ENCODE measurements at places on chromosomes 5 and 9.
A peak's percentile ranks its signal among the peaks of the same experiment; 100 is the strongest.

- DNase-seq: peak; percentile 51
Observed at GRCh38 chr9:133855802-133856521, 117.8 kb upstream of the SARDH start.

GRCh38 chr5:71701407-71701806, 17.7 kb upstream of the CARTPT start:
- no peak for DNase-seq

GRCh38 chr5:38666668-38667498, 110.4 kb upstream of the LIFR start:
- DNase-seq: peak; percentile 30

- no peak for DNase-seq
Observed at GRCh38 chr5:87877495-87877894, 391.1 kb downstream of the TMEM161B start.

- no peak for DNase-seq
Observed at GRCh38 chr5:112940670-112941069, 18.6 kb upstream of the REEP5 start.

DNA sequence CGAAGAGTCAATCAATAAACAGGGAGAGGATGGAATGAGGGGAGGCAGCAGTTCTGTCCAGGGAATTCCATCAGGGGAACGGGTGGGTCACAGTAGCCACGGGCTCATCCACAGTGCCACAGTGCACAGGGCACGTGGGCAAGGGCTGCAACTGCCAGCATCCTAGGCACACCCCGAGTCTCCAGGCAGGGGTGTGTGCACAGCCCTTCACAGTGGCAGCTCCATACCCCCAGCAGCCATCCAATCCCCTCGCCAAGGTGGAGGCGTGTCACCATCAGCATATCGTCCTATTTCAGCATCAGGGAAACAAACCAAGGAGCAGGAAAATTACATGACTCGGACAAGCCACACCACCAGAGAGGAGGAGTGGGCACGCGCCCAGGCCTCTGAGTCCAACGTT, 133.6 kb downstream of the ADAMTS2 start:
- DNase-seq: no peak

DNA sequence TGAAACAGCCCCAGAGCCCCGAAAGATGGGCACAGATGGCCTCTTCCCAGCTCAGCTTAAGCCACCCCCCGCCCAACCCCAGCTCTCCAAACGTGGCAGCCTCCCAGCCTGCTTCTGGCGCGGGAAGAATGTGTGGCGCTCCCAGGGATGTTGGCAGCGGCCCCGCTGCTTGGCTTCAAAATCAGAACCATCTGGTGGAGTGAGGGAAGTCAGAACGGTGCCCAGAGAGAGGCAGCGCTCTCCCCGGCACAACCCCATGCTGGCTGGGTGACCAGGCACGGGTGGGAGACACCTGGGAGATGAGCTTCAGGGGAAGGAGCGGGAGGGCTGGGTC, 72.7 kb upstream of the ORM1 start:
- DNase-seq: no peak

GRCh38 chr5:73067213-73067612, 53.2 kb upstream of the TMEM171 start:
- no peak for DNase-seq

DNA sequence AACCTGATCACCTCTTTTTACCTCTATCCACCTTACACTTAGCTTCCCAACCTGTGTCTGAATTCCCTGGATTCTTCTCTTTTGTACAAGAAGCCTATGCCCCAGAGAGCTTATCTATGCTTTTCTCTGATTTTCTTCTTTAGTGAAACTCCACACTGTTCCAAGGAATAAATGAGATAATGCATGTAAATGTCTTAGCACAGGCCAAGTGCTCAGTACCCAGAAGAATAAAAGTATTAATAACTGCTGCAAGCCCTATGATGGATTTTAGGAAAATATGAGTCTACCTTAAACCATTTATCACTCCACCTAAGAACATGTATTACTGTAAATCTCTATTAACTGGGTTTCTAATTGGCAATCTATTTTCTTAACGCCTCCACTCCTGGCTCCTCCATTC, 168.5 kb upstream of the TNC start:
- no peak for DNase-seq

GRCh38 chr9:84393266-84393950, 52.9 kb upstream of the SLC28A3 start:
- DNase-seq: no peak

- DNase-seq: no peak
Observed at GRCh38 chr5:171857489-171857876, 71.9 kb downstream of the SMIM23 start.

DNA sequence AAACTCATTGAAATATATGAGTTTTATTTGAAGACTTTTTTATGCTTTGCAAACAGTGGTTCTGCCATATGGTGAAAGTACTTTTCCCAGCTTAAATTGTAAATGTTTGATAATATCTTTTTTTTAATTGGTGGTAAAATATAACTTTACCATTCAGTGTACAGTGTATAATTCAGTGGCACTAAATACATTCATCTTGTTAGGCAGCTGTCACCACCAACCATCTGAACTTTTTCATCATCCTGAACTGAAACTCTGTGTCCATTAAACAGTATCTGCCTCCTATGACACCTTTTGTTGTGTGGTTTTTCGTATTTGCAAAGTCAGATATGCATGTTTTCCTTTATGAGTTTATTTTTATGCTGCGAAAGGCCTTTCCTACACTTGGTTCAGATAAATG, 45.1 kb downstream of the FBXO38 start:
- DNase-seq: no peak

GRCh38 chr9:130627051-130627450, 37.3 kb upstream of the PRDM12 start:
- DNase-seq: no peak

GRCh38 chr5:43839218-43839617, 236.2 kb downstream of the NNT start:
- DNase-seq: no peak

- no peak for DNase-seq
Observed at GRCh38 chr5:179255527-179256327, 89.5 kb downstream of the ADAMTS2 start.

DNA sequence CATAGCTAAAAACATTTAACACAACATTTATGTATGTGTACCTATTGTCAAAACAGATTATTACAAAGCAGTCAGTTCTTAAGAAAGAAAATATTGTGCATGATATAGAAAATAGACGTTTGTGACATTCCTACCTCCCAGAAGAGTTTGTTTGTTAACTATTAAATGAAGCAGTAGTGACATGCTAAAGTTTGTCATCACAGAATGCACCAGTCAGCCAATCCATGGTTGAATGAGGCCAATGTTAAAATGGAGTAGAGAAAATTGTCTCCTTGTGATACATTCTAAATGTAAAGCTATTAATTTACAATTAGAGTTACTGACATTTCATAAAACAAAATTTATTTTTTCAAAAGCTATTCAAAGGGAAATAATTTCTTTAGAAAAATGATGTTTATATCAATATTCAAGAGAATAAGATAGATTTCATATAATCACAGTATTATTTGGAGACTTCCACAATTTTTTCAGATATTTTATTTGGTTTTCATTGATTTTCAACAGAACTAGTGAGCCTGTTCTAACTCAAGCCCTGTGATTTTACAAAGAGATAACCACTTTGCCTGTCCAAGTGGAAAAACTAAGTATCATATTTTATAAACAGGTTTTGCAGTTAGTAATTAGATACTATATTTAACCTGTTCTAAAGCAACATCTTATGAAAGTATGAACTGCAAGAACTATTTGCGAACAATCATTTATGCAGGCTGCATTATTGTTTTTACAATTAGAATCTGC, 176.8 kb downstream of the ISL1 start:
- no peak for DNase-seq

DNA sequence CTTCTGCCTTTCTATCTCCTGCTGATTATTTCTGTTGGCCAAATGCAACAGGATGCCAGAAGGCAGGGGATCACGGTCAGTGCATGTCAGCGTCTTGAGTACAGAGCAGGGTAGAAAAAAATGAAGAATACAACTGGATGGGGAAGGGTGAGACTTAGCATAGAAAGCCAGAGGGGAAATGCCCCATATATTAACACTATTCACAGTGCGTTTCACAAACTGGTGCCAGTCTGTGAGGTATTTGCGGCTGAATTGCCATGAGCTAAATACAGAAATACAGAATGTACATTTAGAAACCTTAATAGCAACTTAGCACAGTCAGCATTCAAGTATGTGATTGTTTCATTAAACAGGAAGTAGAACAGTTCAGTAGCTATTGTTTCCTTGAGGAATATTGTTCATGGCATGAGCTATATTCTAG, 31.0 kb upstream of the SLC1A3 start:
- DNase-seq: no peak

DNA sequence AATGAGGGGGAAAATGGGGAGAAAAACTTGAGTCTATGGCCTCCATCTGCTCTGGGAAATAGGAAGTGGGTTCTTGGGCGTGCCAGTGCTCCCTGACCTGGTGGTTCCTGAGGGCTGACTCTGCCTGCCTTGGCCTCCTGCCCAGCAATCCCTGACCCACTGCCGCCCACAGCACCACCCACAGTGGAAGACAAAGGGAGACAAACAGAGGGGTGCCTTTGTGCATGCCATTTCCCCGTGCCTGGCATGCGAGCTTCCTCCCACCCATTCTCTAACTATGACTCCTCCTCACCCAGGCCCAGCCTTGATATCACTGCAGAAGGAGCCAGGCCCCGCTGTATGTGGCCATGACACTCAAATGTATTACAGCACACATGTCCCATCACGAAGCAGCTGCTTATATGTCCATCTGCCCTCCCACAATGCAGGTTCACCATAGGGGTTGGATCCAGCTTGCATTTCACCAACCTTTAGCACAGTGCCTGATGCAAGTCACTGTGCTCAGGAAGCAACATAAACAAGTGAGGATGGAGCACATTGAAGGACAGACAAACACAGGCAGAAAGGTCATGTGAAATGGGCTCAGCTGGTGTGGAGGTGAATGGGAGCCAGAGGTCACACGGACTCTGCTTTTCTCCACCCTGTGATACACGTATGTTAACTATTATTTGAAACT, 84.4 kb downstream of the ADRB2 start:
- peak; percentile 12 for DNase-seq

DNA sequence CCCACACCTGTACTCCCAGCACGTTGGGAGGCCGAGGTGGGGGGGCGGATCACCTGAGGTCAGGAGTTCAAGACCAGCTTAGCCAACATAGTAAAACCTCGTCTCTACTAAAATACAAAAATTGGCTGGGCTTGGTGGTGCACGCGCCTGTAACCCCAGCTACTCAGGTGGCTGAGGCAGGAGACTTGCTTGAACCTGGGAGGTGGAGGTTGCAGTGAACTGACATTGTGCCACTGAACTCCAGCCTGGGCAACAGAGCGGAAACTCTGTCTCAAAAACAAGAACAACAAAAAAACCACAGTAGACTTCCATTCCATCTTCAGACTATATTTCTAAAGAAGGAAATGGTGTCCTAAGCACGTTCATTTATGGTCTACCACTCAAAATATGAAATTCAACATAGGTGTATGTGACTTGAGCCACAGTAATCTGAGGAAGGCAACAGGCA, 14.2 kb upstream of the SERINC5 start:
- no peak for DNase-seq

GRCh38 chr9:27572566-27572917, 739 bp downstream of the C9orf72 start:
- peak; percentile 79 for DNase-seq

GRCh38 chr9:136060671-136061371, 34.3 kb downstream of the NACC2 start:
- DNase-seq: no peak

DNA sequence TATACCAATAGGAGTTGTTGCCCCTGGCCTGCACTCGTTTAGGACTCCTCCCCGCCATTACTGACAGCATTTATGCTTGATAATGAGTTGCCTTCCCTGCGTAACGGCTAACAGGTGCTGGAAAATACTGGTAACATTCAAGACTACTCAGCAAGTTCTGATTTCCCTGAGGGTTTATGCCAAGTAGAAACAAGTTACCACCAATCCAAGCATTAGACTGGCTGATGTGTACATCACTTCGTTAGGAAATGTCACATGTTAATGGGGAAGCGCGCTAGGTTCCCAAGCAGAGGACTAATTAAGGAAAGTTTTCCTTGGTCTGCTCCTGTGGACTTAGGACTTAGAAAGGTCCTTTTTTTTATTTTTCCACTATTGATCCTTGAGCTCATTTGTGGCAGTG, 302.1 kb downstream of the EFNA5 start:
- DNase-seq: no peak

- DNase-seq: no peak
Observed at GRCh38 chr5:145307866-145308382, 527.2 kb downstream of the PRELID2 start.

GRCh38 chr9:81424431-81424830, 264.9 kb downstream of the TLE1 start:
- DNase-seq: no peak

GRCh38 chr9:129549139-129549538, 71.8 kb downstream of the C9orf50 start:
- peak; percentile 18 for DNase-seq

GRCh38 chr5:164627021-164627420, 1121.6 kb downstream of the MAT2B start:
- DNase-seq: no peak

DNA sequence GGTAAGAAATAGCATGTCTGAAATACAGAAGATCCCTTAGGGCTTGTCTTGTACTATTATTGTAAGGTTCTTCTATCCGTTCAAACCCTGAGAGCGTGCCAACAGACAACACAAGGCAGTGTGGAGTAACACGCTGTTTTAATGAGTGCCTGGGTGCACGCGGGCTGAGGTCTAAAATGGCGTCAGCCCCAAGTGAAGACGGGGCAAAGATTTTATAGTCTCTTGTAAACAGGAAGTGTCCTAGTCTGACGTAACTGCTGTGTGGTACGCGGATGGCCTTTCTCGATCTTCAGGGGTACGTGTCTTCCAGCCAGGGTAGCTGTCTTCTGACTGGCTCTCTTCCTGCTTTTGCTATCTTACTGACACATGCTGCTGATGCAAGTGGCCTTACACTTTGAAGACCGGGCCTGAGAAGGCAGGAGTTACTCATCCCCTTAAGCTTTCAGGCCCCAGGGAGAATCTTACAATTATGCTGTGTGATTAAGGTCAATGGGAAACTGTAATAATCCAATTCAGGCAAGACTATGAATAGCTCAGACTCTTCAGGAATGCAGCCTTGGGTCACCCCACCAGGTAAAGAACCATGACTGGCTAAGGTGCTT, 1812.0 kb upstream of the CDH9 start:
- no peak for DNase-seq

DNA sequence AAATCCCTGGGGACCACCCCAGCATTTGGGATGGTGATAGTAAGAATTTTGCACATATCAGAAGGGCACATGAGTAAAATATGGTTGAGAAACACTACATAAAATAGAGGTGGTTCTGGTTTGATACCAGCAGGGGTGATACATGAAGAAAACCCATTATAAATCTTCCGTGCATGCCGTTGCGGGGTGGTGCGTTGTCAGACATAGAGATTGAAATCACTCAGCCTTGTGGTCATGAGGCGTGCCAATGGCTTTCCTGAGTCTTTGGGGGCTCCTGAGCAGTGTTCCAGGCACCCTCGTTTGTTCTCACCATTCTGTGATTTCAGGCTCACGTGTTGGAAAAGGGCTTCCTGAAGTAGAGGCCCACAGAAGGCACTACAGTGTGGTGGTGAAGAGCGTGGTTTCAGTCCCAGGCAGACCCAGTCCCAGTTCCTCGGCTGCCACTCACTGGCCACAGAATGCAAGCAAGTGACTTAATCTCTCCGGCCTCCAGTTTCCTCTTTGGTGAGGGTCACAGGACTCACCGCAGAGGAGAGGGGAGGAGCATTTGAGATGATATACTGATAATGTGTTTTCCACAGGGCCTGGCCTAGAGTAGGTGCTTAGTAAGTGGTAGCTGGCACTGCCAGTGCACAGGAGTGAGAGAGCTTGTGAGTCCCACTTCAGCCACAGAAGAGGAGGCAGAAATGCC, 20.5 kb upstream of the GLRX start:
- peak; percentile 96 for DNase-seq

- no peak for DNase-seq
Observed at GRCh38 chr9:106478727-106479126, 384.2 kb upstream of the ZNF462 start.

All from hematopoietic multipotent progenitor cell treated with erythropoietin and hydrocortisone succinate and interleukin-3 and kit ligand, for 6 days (in vitro differentiated cells).